ENCODE measurements at places on chromosomes 5 and 9.

GRCh38 chr5:39755452-39755851, 330.7 kb upstream of the DAB2 start:
- no peak for DNase-seq

GRCh38 chr5:67409126-67409777, 212.7 kb upstream of the CD180 start:
- DNase-seq, result no peak

GRCh38 chr9:90943341-90943740, 141.7 kb downstream of the SYK start:
- DNase-seq, result no peak

DNA sequence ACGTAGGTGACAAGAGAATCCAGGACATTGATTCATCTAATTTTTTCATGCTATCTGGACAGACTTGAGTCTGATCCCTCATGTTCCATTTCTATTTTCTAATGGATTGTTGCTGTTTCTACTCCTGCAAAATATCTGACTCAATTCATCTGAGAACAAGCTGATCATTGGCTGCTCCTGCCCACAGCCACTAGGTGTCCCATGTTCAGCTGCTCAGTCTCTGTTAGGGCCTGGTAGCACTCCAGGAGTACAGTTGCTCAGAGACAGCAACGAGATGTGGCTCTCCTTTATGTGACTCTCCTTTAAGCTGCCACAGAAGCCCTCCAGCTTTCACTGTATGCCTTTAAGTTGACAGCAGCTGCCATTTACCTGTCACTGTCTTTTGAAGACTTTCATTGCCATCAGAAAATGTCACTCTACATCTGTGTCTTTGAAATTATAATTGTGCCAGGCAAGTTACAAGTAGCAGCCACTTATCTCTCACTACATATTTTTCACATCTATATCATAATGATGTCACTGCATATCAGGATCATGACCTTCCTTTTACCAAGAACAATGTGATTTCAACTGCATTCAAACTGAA, 1944.2 kb upstream of the NUDT12 start:
- no peak for DNase-seq

- DNase-seq, result no peak
Measured at GRCh38 chr5:150114773-150115408, 28.5 kb upstream of the CSF1R start.

GRCh38 chr9:83177747-83178146, 114.8 kb upstream of the RASEF start:
- no peak for DNase-seq

DNA sequence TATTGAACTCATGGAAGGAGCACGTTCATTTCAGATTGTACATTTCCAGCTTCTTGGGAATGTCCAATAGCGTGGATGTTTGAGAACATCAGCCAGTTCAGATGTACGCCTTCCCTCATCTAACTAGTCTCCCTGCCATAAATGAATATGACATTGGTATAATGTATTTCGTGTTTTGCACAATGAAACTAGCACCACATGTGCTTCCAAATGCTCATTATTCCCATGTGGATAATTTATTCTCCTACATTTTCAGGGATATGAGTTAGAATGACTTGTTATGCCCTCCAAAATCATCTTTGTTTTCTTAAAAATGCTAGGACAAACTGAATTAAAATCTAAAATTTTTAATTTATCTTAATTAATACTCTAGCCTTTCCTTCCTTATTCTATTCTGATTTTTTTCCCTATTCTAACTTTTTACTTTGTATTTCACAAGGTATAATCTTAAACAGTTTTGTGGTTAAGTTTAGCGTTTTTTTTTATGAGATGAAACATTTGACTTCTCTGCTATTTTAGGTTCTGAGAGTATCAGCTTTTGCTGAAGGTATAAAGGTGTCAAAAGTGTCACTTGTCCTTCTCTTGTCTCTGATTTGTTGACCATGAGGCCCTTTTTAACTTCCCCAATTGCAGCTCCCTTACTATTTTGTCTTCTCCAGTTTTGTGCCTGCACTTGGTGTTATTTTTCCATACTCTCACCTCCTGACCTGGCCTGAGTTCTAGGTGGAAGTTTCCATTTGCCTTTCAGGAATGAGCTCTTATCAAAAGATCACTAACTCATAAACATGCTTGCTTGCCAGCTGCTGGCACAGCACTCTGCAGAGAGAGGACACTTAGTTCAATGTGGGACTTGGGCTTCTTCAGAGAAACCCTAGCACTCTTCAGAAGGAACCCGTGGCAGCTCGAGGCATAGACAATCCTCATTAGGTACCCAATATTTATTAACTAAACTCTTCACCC, 106.8 kb downstream of the FRMD3 start:
- DNase-seq, result no peak

DNA sequence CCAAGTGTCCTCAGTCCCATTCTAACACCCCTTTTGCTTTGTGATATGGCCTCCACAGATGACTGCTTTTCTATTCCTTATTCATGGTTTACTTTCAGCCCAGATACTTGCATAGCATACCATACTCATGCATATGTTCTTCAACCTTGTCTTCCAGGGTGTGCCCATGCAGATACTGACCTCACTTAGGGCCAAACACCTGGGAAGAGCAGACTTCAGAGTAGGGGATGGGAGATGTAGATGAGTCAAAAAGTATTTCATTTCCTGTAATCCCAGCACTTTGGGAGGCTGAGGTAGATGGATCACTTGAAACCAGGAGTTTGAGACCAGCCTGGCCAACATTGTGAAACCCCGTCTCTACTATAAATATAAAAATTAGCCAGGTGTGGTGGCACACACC, 58.3 kb downstream of the NRG2 start:
- DNase-seq, result no peak

GRCh38 chr5:141940695-141941271, 17.1 kb downstream of the DELE1 start:
- DNase-seq, result no peak

GRCh38 chr9:117234103-117234502, 180.8 kb downstream of the ASTN2 start:
- DNase-seq, result no peak

DNA sequence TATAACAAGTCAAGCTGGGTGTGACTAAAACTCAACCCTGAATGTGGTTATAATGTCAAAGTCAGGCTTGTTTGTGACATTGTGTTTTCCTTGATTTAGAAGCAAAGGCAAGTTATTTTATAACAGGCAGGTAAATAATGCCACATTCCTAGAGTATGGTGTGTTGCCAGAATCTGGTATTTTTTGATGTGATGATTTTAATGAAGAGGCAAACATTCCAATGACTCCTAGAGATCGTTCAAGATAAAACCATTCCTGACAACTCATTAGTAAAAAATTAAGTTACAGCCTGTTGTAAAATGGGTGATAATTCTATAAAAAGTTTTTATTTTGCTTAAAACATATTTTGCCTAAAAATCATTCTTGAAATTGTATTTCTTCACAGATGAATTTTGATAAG, 60.0 kb downstream of the RAB14 start:
- no peak for DNase-seq

- DNase-seq, result peak; percentile 32
Measured at GRCh38 chr9:114207034-114207810, 51.9 kb downstream of the COL27A1 start.

DNA sequence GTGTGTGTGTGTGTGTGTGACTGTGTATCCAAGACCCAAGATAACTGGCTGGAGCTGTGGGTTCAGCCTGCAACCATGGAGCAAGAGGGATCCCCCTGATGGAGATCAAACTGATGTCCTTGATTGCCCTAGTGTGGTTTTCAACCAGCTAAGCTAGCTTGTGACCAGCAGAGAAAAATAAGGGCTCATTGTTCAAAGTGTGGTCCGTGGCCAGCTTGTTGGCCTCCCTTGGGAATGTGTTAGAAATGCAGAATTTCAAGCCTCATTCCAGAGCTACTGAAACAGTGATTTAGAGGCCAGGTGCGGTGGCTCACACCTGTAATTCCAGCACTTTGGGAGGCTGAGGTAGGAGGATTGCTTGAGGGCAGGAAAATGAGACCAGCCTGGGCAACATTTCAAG, 79.9 kb downstream of the ACER2 start:
- no peak for DNase-seq

GRCh38 chr5:181181650-181182565, 23.1 kb downstream of the TRIM7 start:
- no peak for DNase-seq
